ENCODE measurements at places on chromosomes 7 and 10. TPM values are rescaled to one million over a fixed set of nuclear protein-coding genes. Genes with fewer than 3 reads are reported as not detected.

GPR146 gene
- total RNA-seq = 45.4 TPM

BTBD16 gene
- total RNA-seq = not detected

KCP gene
- 3.8 TPM for total RNA-seq

ZDHHC16 gene
- 41.5 TPM for total RNA-seq

SFTPA1 gene
- not detected for total RNA-seq

Data from B cell (primary cell).